ENCODE measurements at places on chromosomes 2 and 18. TPM values are rescaled to one million over a fixed set of nuclear protein-coding genes. Genes with fewer than 3 reads are reported as not detected.

- no peak for DNase-seq
Measured at GRCh38 chr18:39435996-39436395, 1870.4 kb upstream of the CELF4 start.

DNA sequence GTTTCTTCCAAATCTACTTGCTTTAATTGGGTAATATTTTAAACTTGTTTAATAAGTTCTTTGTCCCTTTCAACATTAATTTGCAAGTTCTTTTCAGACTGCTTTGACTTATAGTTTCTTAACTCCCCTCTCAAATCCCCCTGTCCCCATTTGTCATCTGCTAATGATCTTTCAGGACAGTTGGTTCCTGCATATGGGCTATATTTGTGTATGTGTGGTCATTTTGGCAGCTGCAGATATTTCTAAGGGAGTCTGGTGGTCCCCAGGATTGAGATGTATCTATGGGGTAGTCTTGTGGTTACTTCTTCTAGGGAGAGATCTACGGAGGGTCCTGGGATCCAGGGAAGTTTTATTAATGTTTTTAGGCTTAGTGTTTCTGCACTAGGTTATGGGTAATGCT, 120.6 kb upstream of the SP3 start:
- no peak for DNase-seq

GRCh38 chr2:59032499-59032898, 791.4 kb upstream of the FANCL start:
- no peak for DNase-seq

DNA sequence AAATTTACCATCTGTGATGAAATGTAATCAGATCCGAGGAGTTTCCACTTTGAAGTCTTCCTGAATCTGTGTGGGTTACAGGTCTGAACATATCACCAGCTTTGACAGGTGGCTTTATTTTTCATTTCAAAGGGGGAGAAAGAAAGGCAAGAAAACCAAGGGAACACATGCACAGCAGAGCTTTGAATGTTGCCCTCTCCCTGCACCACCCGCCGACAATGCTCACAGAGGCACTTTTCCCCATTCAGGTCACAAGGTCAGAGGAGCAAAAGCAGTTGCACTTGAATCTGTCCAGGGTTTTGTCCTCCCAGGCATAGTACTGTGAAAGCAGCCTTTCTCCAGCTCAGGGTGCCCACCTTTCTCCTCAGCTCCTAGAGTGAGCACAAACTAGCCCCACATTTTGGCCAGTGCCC, 130.2 kb downstream of the OSR1 start:
- DNase-seq: no peak

- no peak for DNase-seq
Measured at GRCh38 chr18:46283895-46284295, 179.7 kb downstream of the HAUS1 start.

DNA sequence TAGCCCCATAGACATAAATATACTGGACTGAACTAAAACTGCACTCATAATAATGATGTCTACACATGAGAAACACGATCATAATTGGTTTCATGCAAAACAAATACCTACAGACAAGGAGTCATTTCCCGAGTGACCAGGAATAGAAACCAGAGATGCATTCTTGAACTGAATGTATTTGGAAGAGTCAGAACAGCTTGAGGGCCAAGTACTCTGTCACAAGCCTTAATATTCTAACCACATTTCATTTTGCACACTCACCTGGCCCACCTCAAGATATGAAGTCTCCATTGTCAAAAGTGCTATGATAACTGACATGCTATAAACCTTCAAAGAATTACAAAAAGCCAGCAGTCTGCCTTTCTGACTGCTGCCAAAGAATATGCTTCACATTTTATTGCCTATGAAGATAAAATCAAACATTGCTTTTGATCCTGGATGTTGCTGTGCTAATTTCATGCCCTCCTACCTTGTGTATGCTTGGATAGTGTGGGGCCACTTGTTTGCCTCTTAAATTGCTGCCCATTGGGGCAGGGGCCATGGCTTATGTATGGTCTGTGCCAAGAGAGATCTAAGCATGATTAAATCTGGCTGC, 18.9 kb upstream of the ASAP2 start:
- DNase-seq: no peak

- no peak for DNase-seq
Measured at GRCh38 chr2:104867813-104868504, 14.0 kb downstream of the POU3F3 start.

DNA sequence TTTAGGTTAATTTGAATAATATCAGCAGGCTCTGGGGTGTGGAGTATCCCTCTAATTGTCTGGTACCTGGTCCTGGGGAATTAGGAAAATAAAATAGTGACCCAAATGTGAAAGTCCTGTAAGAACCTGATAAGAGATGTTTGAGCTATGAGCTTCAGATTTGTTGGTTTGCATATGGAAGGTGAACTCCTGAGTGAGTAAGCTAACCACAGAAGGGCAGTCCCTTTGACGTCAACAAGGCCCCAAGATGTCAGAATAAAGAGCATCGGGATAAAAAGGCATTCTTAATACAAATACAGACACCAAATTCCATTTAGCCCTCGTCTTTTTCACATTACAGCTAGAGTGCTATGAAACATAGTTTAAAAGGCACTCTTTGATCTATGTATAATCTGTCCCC, 1366.3 kb upstream of the TMEFF2 start:
- no peak for DNase-seq

- DNase-seq: no peak
Measured at GRCh38 chr18:58723810-58724602, 52.7 kb downstream of the MALT1 start.

DNA sequence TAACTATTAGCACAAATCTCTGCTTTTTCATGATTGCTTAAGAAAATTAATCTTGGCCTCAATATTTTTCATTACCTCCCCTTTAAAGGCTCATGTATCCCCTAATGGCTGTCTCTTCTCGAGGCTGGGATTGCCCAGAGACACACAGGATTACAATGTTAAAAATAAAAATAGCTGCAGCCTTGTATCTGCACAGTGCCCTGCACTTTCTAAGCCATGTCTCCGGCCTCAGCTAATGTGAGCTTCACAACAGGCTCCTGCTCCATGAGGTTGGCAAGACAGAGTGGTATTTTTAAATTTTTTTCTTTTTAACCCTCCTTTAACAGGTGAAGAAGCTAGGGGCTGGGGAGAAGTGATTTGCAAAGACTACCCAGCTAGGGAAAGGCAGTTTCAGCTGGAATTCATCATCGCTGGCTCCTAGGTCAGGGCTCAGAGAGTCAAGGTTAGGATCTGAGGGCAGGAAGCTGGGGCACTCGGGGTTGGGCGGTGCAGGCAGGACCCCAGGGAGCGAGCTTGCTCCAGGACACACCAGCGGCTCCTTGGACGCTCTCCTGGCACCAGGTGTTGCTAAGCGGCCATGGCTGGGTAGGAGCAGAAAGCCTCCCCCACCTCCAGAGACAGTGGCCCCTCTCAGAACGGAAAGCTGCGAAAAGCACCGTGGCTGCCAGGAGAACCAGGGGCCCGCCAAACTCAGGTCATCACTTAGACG, 135.6 kb downstream of the SMAD2 start:
- no peak for DNase-seq

DNA sequence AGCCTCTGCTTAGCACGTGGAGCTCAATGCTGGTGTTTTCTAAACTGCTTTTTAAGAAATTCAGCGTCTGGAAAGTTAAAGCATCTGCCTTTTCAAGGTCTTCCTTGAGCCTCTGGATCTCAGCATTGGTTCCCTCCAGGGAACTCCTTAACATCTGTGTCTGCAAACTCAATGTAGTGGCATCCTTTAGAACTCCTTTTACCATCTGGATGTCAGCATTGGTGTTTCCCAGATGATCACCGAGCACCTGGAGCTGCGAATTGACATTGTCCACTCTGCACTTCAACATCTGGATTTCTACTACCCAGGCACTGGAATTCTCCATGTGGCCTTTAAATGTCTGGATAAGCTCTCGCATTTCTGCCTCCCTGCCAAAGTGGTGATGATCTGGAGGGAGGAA, 3.7 kb downstream of the CLEC4F start:
- no peak for DNase-seq

GRCh38 chr2:168155680-168156079, 91.7 kb downstream of the STK39 start:
- no peak for DNase-seq

Gene CACNB4
- total RNA-seq: 0.18 TPM

DNA sequence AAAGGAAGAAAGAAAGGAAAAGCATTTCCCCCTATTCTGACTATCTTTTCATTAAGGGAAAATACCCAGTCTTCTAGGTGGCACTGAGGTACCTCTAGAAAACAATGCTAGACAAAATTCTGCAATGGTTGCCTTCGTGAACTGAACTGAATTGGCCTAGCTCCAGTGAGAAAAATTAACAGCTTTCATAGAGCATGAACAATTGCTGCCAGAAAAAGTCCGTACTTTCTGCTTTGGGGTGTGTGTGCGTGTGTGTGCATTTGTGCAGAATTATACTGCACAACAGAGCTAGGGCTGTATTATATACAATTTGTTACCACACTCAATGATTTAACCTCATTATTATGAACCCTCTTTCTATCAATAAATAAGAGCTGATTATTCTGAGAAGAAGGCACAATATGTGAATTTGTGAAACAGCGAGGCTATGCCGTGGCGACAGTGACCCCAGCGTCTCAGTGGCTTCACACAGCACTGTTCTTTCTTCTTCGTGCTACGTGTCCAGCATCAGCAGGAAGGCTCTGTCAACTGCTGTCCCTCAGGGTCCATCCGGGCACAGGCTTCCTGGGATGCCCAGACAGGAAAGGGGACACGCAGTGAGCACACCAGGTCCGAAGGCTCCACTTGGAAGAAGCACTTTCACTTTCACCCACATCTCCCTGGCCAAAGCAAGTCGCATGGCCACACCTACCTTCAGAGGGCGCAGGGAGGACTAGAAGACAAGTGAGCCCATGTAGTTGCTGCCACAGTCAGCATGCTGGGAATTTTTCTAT, 47.5 kb downstream of the PTGR3 start:
- DNase-seq: peak; percentile 56

GRCh38 chr2:208579678-208580077, 173.1 kb downstream of the PTH2R start:
- DNase-seq: no peak

Gene TMEM17
- total RNA-seq: 0.84 TPM

- DNase-seq: no peak
Measured at GRCh38 chr2:209907746-209908145, 94.7 kb upstream of the RPE start.

- no peak for DNase-seq
Measured at GRCh38 chr2:48147719-48148118, 241.4 kb upstream of the FBXO11 start.

Gene HOXD8
- not detected for total RNA-seq

- no peak for DNase-seq
Measured at GRCh38 chr2:215712219-215712868, 276.5 kb upstream of the FN1 start.

GRCh38 chr2:234091883-234092282, 41.4 kb downstream of the SPP2 start:
- no peak for DNase-seq

GRCh38 chr18:43932140-43932539, 654.9 kb upstream of the SYT4 start:
- no peak for DNase-seq

GRCh38 chr2:105291981-105292380, 37.6 kb downstream of the TGFBRAP1 start:
- no peak for DNase-seq

Gene PCARE
- not detected for total RNA-seq

GRCh38 chr2:185245806-185246205, 492.8 kb upstream of the FSIP2 start:
- no peak for DNase-seq

DNA sequence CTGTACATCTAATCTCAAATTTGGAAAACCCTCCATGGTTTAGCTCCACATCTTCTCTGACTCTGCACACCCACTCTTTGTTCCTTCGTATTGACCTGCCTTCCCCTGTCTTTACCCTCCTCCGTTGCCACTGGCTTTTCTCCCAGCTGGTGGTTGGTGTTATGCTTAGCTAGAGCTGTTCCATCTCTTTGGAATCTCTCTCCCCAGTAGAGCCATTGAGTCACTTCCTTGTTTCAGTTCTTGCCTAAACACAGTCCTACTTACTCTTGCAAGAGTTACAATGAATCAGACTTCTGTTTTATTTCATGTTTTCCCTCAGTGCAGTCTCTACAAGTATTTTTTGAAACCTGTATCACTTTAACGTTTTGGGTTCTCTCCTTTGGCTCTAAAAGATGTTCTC, 263.9 kb downstream of the LTBP1 start:
- no peak for DNase-seq

GRCh38 chr2:177633111-177633510, 240.5 kb downstream of the AGPS start:
- no peak for DNase-seq

GRCh38 chr2:173715441-173715840, 249.7 kb downstream of the SP3 start:
- DNase-seq: no peak

DNA sequence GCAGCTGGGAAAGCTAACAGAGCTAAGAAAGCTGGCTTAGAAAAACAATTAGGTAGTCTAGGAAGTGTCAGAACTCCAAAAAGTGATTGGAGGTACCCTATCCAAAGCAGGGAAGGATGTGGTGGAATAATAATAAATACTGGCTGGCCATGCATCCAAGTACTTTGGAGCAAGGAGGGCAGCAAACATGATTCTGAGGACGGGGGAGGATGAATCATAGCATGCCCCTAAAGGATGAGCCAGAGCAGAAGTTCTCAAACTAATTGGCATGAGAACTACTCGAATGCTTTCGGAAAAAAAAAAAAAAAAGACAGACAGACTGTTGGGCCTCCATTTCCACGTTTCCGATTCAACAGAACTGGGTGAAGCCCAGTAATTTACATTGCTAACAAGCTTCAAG, 2.4 kb downstream of the CWC22 start:
- no peak for DNase-seq

Gene RGPD3
- total RNA-seq: 0.18 TPM

DNA sequence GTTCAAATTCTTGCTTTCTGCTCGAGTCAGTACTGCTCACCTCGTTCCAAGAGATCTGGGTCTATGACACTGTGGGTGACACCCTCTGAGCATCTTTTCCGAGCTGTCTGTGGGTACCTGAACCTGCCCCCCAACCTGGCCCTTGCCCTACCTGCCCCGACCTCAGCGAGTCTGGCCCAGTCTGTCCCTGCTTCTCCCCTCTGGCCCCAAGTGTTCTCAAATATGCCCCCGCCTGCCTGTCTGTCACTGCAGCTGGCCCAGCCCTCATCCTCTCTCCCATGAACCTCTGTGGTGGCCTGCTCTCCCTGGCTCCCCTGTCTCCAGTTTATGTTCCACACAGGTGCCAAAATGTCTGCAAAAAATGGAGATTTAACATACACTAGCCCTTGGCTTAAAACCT, 11.8 kb downstream of the IL1R1 start:
- no peak for DNase-seq

Gene TMEM198
- total RNA-seq: 5.2 TPM

Gene BOK
- not detected for total RNA-seq

Gene MRO
- total RNA-seq: 0.18 TPM

GRCh38 chr2:160222546-160223283, 22.6 kb upstream of the ITGB6 start:
- no peak for DNase-seq
